ENCODE measurements at places on chromosomes 12 and 14.

GRCh38 chr12:13178568-13179210 lies 17.8 kb upstream of the EMP1 start:
- no peak for DNase-seq

DNA sequence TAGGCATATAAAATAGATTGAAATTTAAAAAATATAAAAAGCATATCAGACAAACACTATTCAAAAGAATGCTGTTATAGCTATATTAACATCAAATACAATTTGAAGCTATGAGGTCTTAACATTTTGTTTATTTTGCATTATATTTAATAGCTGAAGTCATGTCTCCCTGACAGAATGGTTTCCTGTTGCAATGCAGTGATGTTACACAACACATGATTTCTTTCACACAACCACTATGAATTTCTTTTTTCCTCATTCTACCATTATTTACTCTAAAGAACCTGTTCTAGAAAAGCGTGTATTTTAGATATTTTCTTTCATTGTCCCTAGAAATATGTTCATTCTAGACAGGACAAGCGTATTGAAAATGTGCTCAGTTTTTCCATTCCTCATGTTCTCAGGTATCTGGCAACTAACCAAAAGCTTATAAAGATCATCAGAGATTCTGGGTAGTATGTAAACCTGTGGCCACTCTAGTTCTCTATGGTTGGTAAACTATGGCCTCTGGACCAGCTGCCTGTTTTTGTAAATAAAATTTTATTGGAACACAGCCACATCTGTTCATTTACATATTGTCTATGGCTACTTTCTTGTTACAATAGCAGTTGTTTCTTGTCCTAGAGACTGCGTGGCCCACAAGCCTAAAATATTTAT lies 183.8 kb downstream of the FOXA1 start:
- DNase-seq, result no peak

- DNase-seq, result no peak
These were observed 2.3 kb upstream of the TRAFD1 start for GRCh38 chr12:112122823-112123690.

GRCh38 chr12:5081016-5081415 lies 37.3 kb downstream of the KCNA5 start:
- DNase-seq, result no peak

DNA sequence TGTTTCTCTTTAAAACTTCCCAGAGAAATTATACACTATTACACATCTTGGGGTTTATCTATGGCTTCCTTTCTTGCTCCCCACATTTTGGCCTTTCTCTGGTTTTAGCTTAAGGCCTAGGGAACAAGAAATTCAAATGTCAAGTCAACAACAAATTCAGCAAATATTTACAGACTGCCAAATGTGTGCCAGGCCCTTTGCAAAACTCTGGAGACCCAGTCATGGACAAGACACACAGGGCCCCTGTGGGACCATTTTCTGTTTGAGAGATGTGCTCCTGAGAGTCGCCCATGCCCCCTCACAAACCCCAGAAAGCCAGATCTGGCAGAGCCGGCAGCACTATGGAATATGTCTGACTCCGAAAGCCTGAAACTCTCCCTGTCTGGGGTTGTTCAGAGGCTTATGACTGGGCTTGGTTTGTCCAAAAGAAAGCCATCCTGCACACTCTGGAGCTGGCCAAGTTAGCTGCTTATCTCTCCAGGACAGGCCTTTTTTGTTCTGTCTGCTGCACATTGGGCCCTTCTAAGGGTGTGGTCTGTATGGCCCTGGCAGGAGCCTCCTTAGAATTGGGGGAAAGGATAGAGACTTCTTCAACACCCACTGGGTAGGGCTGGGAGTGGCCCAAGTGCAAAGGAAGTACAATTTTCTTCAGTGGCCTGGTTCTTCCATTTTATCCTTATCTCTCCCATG lies 1.1 kb upstream of the KRT3 start:
- DNase-seq, result no peak

DNA sequence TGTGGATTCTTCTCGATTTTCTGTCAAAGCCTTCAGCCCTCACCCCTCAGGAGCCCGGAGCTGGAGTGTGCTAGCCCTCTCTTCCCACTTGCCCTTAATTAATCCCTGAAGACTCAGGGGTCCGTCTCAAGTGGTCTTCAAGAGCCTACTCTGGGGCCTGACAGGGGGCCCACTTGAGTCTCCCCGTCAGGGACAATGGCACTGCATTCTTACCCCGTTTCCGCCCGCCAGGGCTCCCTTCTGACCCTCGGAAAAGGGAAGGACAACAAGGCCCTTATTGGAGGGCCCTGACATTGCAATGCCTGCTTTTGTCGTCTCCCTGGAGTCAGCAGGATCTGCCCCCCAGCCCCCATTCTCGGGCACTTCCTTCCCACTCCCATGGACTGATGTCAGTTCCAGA lies 34.4 kb downstream of the TBX3 start:
- DNase-seq, result no peak

GRCh38 chr14:76675046-76675445 lies 86.2 kb upstream of the VASH1 start:
- no peak for DNase-seq

DNA sequence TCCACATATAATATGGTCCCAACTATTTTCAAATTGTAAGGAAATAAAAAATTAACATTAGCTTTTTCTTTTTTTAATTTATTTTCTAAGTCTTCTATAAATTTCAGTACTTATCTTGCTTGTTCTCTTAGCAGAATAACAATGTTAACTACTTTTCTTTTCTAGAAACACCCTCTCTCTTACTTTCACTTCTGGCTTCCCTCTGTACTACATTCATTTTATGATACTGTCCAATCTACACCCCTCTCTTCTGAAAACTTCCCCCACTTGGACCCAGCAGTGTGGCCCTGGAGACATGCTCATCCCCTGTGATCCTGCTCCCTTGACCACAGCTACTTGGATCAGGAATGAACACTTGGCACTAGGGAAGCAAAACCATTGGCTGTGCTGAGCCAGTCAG lies 15.7 kb downstream of the SGPP1 start:
- no peak for DNase-seq

DNA sequence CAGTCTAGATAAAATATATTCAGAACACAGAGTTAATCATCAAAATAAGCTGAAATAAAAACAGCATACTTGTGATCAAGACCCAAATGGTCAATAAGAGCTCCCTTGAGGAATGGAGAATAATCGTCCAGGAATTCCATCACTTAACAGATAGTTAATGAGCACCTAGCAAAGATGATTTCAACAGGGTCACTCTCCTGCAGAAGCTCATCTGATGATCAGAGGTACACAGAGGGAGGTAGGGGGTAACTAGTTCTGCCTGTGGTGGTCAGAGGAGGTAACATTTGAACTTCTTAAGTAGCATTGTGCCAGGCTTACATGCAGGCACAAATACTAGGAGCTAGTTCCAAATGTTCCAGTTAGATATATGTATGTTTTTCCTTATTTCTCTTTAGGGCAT lies 9.5 kb downstream of the MED13L start:
- no peak for DNase-seq

DNA sequence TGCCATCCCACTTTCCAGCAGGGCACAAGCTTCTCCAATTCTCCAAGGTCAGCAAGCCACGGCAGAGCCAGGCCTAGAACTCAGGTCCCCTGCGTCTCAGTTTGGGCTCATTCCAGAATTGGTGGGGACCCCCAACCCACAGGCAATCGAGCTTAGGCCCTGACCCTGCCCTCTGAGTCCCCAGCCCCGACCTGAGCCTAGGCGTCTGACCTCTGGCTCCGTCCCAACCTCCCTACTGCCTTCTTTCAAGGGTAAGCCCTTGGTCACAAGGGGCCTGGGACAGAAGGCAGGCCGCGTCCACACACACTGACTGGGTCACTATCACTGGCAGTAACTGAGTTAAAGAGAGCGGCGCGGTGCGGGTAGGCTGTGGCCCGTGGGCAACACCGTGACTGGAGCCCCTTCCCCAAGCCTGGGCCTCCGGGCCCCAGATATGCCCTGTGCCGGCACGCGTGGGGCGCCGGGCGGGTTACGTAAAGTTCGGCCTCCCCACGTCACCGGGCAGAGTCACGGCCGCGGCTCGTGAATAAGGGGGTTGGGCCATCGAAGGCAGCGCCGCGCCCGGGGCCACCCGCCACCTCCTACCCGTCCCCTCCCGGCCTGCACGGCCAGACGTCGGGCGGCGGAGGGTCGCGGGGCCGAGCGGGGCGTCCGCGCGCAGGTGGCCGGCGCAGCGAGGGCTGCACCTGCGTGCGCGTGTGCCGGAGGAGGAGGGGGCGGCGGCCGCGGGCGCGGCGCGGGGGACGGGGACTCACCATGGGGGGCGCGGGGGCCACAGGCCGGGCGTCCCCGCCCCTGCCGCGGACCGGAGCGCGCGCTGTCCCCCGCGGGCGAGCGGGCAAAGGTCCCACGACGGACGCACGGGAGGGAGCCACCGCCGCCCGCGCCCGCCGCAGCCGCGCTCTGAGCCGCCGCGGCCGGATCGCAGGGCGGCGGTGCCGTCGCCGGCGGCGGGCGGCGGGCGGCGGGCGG lies 516 bp downstream of the ANKRD9 start:
- no peak for DNase-seq

- DNase-seq, result no peak
These were observed 29.0 kb downstream of the ACTN1 start for GRCh38 chr14:68950111-68950510.

GRCh38 chr12:33832900-33833299 lies 189.4 kb upstream of the ALG10 start:
- DNase-seq, result no peak

DNA sequence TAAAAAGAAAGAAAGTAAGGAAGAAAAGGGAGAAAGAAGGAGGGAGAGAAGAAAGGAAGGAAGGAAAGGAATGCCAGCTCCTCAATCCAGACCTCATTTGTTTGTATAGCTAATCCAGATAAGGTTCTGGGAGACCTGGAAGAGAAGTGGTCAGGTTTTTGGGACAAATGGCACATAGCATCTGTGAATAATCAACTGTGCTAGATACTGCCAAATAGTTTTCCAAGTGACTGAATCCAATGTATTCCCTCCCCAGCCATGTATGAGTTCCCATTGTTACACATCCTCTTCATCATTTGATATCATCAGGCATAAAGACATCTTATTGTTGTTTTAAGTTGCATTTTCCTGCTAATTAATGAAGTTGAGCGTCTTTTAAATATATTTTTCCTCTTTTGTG lies 18.6 kb upstream of the PTGR2 start:
- no peak for DNase-seq

DNA sequence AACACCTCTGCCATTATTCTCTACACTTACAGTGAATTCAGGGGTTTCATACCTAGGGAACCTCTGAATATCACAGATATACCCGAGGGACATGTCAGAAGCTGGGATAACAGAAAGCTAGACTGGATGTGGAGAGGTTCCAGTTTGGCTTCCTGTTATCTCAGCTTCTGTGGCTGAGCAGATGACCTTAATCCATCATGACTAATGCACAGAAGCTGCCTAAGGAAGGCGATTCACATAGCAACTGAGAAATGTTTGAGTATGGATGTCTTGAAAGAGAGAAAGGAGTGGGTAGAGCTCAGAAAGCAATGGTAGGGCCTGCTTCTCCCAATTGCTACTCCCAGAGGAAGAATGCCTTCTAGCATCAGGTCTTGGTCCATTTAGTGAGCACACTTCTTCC lies 187.6 kb downstream of the RMST start:
- no peak for DNase-seq

DNA sequence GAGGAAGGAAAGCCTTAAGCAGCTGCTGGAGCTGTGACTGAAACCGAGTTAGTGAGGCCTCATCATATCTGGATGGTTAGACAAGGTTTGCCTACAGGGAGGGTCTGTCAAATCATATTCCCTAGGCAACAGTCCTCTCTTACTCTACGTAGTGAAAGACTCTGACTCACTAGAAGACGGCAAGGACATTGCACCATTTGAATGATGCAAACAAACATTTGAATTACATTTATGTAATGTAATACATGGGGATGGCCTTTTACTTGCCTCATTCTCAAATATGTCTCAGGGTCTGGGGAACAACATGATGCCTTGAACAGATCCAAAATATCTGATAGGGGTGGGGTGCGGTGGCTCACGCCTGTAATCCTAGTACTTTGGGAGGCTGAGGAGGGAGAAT lies 29.8 kb upstream of the STRAP start:
- DNase-seq, result no peak

- no peak for DNase-seq
These were observed 176.3 kb upstream of the STXBP6 start for GRCh38 chr14:25226214-25226613.

GRCh38 chr12:92431146-92431545 lies 271.6 kb upstream of the PLEKHG7 start:
- no peak for DNase-seq

DNA sequence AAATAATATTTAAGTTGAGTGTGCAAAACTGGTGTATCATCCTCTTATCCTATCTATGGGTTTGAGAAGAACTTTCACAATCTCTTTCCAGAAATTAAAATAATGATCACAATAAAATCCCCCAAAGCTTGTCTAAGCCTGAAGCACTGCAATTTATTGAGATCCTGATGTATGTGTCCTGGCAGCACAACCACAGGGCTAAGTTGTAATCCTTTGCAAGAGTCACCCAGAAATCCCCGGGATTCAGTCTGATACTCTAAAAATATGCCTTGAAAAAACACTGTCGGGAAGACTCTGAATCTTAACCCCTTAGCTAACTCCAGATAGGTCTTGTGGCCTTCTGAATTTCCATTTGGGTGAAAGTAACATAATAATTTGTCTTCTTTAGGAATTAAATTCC lies 40.3 kb upstream of the STXBP6 start:
- no peak for DNase-seq

DNA sequence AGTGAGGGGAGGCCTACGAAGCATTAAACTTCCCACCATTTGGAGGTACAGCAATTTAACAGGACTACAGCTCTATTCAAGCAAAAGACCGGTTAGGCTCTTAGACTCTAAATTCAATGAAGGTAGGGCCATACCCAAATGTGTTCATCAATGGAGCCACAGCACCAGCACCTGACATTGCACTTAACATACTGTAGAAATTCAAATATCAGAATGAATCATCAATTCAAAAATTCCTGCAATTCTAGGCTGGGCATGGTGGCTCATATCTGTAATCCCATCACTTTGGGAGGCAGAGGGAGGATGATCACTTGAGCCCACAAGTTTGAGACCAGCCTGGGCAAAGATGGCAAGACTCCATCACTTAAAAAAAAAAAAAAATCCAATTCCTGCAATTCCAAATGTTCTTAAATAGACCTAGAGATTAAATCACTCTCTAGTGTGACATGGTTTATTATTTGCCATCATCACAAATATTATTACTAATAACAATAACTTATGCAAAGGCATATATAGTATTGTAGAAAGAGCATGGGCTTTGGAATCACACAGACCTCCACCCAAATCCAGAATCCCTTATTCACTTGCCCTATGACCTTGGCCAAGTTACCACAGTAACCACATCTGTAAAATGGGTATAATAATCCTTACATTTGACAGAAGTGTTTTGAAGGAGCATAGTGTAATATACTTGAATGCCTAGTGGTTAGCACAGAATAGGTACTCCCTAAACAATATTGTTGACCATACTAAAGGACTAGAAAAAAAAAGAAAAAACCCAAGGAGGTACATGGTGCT lies 59.4 kb downstream of the CIT start:
- DNase-seq, result no peak

Data from activated T-cell treated with anti-CD3 and anti-CD28 coated beads for 24 hours (primary cell).